ENCODE measurements at places on chromosomes 12 and 14.
A peak's percentile ranks its signal among the peaks of the same experiment; 100 is the strongest.

- no peak for DNase-seq
These were observed 57.2 kb downstream of the ALG10B start for GRCh38 chr12:38373784-38374183.

GRCh38 chr12:3047961-3048360, 29.2 kb upstream of the TSPAN9 start:
- no peak for DNase-seq

DNA sequence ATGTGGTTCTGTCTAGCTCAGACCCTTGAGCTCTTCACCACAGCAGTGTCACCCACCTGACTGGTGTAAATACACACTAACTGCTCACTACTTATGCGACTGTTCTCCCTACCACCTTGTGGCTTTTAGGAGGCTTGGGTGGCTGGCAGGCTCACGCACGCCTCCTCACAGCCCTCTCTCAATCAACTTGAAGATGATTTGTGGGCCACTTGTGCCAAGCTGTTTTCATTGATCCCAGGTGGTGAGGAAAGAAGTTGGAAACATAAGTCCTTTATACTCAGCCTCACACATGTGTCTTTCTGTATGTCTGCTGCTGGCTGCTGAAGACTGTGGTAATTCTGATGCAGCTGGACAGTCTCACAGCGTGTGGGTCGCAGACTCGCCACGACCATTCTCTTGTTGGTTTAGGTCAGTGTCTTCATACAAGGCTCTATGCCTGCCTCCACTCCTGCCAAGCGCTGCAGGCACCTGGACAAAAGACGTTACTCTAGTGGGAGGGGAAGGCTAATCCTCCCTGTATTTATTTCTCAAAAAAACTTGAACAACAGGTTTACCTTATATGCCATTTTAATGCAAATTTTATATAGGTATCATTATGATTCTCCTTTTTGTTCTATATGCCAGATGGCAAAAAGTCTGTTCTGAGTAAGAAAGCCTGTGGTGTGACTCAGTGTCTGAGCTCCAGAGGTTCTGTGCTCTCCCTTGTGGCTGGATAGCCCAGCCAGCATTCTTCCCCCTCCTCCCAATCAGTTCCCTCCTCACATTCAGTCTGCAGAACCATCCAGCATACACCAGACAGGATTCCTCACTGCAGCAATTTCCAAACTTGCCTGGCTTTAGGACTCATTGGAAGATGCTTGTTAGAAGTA, 115.6 kb downstream of the DIP2B start:
- no peak for DNase-seq

- DNase-seq, result no peak
These were observed 33.1 kb downstream of the PHLDA1 start for GRCh38 chr12:75998292-75999063.

GRCh38 chr12:48688836-48689235, 6.8 kb upstream of the KANSL2 start:
- no peak for DNase-seq

DNA sequence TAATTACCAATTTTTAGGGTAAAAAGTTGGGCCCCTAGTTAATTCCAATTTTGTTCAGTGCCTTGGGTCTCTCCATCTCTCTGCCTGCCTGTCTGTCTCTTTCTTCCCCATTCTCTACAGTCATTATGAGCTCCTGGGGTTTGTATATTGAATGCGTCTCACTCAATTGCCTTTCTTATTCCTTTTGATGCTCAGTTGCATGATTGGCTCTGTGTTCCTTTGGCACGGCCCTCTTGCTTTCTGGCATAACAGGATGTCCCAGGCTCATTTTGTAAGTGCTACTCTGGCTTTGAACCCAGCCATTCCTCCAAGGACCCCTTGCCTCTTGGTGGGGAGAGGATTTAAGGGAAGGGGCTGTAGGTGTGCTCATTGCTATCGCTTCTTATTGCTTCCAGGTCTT, 35.6 kb downstream of the ZNF664 start:
- DNase-seq, result no peak

DNA sequence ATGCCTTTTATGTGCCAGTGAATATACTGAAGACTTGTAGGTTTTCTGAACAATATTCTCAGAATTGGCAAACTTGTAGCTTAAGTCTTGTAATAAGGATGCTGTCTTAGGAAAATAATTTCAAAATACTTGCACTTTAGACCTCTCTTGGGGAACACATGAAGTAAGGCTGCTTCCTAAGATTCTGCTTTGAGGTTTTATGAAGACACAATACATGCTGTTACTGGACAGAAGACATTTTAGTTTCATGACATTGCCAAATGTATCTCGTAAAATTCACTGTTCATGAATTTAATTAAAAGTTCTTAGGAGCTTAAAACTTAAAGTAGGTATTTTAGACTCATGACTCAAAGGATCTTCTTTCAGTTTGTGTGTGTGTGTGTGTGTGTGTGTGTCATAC, 80.7 kb downstream of the RAD51B start:
- DNase-seq, result no peak

- no peak for DNase-seq
These were observed 120.0 kb downstream of the KCNA5 start for GRCh38 chr12:5163661-5164060.

GRCh38 chr14:35331605-35332516, 39.7 kb downstream of the PSMA6 start:
- no peak for DNase-seq

- no peak for DNase-seq
These were observed 153.3 kb downstream of the NTF3 start for GRCh38 chr12:5585178-5585577.

- peak; percentile 41 for DNase-seq
These were observed 1.6 kb downstream of the DPF3 start for GRCh38 chr14:72892103-72892878.

DNA sequence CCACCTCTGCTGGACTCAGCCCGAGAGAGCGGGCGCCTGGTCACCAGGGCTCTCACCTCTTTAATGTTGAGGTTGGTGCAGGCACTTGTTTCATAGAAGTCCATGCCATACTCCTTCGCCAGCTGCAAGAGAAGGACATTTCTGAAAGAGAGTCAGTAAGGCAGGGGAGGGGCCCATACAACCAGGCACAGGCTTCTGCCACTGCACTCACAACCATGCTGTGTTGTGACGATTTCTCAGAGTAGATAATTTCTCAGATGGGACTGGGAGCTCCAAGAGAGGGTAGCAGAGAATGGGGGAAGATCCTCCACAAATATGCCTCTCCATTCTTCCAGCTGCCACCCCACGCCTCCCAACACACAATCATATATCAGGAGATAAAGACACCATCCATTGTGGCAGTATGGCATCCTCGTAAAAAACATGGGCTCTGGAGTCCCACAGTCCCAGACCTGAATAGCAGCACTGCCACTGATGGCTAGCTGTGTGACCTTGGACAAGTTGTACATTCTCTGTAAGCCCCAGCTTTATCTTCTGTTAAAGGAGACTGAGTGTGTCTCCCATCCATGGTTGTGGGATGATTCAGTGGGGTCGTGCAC, 6.2 kb upstream of the GPX2 start:
- no peak for DNase-seq

DNA sequence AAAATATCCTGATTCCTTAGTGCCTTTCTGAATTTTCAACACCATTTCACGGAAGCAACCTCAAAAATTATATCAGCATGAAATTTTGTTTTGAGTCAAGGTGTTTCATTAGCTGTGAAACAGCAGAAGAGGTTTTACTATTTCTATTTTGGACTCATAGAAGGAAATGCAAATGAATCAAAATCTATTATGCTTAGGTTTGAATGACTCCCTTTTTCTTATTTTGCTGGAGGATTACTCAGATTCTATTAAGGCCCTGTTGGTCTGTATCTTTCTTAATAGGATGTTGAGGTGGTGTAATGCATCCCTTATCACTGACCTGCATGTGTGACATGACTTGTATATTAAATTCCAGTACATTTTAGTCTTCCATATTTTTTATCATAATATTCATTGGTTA, 165.8 kb downstream of the TMTC2 start:
- DNase-seq, result no peak

DNA sequence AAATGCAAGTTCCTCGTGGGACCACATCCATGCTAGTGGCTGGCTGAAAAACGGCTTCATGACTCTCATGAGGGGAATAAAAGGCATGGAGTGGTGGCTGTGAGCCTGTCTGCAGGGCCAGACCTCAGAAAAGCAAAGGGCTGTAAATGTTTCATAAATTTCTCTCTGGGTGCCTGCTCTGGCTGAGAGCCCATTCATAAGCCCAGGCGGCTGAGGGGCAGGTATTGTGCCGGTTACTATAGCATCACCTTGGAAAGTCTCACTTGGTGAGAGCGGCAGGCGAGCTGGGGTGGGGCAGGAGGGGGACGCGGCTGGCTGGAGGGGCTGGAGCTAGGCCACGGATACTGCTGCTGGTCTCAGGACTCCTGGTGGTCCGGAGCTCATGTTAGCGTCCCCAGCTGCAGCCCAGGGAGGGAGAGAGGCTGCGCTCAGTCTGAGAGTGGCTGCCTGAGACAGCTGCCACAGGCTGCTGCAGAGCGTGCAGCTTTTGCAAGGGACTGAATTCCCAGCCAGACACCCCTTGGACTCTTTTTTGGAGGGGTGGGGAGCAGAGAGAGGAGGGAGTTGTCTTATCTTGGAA, at the start of gene SLC17A8:
Gene SLC17A8, plus strand, starts transcription at position 431 of the 580 bp plus-strand sequence. CDS start 318 bp downstream, outside the sequence.
- no peak for DNase-seq

DNA sequence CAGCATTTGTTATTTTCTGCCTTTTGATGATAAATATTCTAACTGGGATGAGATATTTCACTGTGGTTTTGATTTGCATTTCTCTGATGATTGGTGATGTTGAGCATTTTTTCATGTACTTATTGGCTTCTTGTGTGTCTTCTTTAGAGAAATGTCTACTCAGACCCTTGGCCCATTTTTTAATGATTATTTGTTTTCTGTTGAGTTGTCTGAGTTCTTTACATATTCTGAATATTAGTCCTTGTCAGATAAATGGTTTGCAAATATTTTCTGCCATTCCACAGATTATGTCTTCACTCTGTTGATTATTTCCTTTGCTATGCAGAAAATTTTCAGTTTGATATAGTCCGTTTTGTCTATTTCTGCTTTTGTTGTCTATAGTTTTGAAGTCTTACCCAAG, 317.0 kb downstream of the CEP128 start:
- DNase-seq, result no peak

- DNase-seq, result no peak
These were observed 20.2 kb downstream of the P2RX2 start for GRCh38 chr12:132638541-132639408.

GRCh38 chr12:111034083-111034885, 113.9 kb upstream of the MYL2 start:
- DNase-seq, result no peak

GRCh38 chr12:59941461-59941860, 345.6 kb downstream of the SLC16A7 start:
- no peak for DNase-seq

DNA sequence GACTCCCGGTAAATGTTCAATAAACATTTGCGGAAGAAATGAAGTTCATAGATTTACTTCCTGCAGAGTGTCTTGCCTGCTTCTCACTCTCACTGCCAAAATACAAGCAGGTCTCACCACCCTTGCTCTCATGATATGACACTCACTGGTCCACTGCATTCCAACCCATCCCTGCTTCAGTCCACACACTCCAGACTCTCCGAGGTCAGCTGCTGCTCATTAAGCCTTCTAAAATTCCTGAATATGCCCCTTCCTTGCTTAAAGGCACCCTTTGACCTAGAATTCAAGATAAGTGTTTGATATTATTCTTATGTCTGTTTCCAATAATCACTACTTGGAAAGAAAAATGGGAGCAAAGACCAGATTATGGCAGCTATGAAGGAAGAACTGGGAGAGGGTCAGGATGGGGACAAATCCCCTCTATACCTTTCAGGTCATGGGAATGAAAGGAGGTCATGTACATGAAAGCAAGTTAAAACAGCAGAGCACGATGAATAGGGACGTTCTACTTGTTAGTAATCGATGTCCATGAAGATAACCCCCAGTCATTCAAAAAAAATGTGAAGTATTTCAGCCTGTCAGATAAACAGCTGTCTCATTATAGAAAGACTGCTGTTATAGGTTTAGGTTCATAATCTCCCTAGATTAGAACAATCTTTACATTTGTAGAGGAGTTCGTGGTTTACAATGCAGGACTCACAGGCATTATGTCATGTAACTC, 10.5 kb upstream of the NID2 start:
- no peak for DNase-seq

- DNase-seq, result no peak
These were observed 21.4 kb upstream of the CKAP4 start for GRCh38 chr12:106269150-106269771.
